ENCODE measurements at places on chromosomes 3 and 15.
A peak's percentile ranks its signal among the peaks of the same experiment; 100 is the strongest.

DNA sequence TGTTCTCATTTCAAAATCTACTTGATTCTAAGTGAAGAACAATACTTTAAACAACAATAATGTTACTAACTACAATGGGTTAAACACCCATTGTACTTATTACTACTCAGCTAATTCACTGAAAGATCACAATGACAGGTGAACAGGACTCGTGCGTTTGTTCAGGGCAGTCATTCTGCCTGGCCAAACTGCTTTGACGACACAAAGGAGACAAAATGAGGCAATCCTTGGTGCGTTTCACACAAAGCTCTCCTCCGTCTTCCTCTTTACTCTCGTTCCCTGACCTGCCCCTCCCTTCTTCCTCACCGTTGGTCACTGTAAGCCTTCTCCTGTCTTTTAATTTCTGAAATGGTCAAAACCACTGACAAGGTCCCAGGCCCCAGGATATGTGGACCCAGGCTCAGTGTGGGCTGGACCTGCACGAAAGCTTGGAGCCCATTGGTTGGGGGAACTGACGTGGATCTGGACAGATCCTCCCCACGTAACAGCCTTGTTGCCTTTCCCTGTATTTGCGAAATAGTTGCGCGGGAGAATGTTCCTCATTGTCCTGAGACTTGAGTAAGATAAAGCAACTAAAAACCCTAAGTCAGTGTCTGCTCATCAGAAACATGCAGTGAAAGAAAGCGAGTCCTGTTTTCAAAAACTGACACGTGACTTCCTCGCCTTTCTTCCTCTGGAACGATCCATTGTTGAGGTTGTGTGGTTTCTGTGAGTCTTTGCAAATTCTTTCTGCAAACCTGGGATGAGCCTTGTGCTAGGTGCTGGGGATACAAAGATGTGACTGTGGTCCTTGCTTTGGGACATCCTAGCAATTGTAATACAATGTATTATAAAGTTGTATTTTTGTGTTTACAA lies 147.1 kb upstream of the RGMA start:
- DNase-seq, result no peak

DNA sequence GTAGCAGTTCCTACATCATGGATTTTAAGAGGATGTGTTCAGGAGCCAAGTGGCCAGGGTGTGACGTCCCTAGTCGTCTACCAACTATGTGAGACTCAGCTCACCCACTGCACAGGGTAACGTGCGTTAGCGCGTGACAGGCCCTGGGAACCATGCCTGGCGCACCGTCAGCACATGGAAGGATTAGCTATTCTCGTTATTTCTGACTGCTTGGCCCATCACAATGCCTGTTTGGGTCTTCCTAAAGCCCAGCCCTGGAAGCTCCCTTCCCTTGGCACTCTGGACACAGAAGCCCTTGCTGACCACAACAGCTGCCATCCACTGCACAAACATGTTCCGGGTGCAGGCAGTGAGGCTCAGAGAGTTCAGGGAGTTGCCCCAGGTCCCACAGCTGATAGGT lies 91.0 kb upstream of the RPL32 start:
- DNase-seq, result no peak

DNA sequence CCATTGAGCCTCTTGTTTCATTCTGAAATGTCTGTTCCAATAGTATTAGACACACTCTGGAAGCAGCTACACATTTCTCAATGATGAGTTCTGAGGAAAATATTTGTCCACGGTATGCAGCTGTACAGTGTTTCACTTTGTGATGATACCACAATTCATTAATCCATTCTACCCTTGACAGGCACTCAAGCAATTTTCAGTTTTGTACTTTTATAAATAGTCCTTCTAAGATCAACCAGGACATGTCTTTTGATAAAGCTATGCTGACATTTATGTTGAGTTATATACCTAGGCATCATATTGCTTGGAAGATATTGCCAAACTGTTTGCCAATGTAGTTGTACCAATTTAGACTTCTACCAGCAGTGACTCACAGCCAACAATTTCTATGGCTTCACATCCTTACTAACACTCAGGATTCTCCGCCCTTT lies 165.1 kb upstream of the COL8A1 start:
- peak; percentile 42 for DNase-seq

GRCh38 chr15:68204361-68204760 lies 771 bp downstream of the CALML4 start:
- DNase-seq, result no peak

- DNase-seq, result no peak
Observed at GRCh38 chr3:29452934-29453283, 172.0 kb downstream of the RBMS3 start.

DNA sequence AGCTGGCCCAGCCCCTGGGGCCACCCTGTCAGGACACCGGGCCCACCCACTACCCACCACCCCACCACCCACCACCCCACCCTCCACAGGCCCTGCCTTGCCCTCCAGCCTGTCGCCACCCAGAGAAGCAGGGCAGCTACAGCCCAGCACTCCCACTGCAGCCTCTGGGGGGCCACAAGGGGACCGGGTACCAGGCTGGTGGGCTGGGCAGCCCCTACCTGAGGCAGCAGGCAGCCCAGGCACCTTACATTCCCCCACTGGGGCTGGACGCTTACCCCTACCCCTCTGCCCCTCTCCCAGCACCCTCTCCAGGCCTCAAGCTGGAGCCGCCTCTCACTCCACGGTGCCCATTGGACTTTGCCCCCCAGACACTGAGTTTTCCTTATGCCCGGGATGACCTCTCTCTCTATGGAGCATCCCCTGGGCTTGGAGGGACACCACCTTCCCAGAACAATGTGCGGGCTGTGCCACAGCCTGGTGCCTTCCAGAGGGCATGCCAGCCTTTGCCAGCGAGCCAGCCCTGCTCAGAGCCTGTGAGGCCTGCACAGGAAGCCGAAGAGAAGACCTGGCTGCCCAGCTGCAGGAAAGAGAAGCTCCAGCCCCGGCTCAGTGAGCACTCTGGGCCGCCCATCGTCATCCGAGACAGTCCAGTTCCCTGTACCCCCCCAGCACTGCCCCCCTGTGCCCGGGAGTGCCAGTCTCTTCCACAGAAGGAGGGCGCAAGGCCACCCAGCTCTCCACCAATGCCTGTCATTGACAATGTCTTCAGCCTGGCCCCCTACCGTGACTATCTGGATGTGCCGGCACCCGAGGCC lies 5.3 kb downstream of the C15orf39 start:
- DNase-seq, result no peak

GRCh38 chr3:72821161-72821781 lies 27.0 kb downstream of the SHQ1 start:
- DNase-seq, result peak; percentile 29

DNA sequence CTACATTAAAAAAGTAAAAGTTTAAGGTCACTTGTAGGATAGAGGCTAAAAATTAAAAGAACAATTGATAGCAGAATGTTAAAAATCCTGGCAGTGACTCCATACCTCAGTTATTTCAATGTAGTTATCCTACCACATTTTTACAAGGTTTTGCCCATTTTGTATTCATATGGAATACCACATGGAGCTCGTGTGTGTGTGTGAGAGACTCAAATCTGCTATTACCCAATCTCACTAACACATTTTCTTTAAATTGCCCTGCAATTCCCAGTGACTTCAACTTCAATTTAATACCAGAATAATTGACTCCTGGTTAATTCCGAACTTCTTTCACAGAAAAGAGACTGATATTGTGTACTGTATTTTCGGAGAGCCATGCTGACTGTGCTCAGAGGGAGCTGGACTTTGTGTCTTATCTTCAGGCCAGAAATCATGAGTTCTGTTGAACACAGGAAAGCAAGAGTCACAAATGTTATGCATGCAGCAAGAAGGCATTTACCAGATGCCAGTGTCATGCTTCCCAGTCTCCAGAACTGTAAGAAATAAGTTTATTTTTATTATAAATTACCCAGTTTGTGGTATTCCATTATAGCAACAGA lies 529.0 kb upstream of the NECTIN3 start:
- no peak for DNase-seq

Data from epithelial cell of esophagus (primary cell).